ENCODE measurements at places on chromosomes 3 and 15.

- no peak for DNase-seq
These were observed 115.4 kb upstream of the GADL1 start for GRCh38 chr3:31009881-31010280.

- DNase-seq, result no peak
These were observed 13.2 kb upstream of the THRB start for GRCh38 chr3:24507776-24508422.

GRCh38 chr15:27456807-27457206, 485.8 kb downstream of the GABRG3 start:
- no peak for DNase-seq

DNA sequence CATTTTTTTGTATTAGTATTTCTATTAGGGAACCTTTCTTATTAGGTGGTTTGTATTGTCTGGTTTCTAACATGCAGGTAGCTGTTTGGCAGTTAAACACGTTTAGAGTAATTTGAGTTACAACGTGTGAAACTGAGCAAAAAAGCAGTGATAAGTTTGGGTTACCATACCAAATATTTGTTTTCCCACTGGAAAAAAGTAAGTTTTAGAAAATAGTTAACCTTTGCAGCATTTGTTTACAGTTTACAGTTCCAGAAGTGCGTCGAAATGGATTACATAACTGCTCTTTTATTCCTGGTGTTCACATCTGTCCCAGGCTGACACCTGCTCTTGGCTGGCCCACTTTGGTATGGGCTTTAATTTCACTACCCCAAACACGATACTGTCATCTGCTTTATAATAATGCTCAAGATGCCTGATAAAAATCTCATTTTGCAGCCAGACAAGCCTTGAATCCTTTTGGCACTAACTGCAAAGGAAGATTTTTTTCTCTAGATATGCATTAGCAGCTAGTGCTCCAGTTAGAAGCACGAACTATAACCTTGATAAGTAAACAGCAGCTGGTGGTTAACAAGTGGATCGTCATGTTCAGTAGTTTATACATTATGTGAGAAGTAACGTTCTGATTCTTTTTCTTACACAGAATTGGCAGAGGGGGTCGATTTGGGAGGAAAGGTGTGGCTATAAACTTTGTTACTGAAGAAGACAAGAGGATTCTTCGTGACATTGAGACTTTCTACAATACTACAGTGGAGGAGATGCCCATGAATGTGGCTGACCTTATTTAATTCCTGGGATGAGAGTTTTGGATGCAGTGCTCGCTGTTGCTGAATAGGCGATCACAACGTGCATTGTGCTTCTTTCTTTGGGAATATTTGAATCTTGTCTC, 5.3 kb downstream of the EIF4A2 start:
- no peak for DNase-seq

DNA sequence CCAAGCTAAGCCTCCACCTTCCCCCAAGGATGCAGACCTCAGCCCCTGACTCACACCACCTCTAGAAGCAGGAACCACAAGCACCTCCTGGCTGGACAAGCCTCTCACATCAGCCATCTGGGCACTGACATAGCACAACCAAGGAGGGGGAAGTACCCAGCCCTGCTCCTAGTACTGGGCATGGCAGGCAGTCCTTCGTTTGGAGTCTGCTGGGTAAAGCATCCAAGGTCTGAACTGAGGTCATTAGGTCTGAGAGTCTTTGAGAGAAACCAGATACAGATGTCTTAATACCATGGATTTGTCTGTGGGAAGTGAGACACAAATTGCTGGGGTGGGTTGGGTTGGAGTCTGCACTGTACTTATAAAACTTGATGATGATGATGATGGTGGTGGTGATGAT, 61.8 kb downstream of the CCDC33 start:
- DNase-seq, result no peak

- no peak for DNase-seq
These were observed 13.8 kb downstream of the RNF168 start for GRCh38 chr3:196489747-196490146.

Measured in skeletal muscle cell (primary cell).